ENCODE measurements at places on chromosomes 1 and 21.

DNA sequence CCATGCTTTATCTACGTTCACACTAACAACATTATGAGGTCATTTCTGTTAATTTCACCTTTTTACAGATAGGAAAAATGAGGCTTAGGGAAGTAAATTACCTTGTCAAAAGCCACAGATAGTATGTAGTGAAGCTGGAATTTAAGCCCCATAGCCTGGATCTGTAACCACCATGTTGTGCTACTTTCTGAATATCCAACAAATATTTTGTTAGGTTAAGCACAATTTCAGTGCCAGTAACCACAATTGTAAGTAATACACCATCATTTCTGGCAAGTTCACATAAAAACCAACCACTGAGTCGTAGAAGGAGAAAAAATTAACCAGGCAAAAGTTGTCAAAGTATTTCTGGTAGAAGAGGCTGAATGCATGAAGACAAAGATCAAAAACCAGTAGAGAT, 593.1 kb upstream of the CAMK1G start:
- DNase-seq, result no peak

- DNase-seq, result no peak
These were observed 57.7 kb upstream of the F3 start for GRCh38 chr1:94599095-94599813.

DNA sequence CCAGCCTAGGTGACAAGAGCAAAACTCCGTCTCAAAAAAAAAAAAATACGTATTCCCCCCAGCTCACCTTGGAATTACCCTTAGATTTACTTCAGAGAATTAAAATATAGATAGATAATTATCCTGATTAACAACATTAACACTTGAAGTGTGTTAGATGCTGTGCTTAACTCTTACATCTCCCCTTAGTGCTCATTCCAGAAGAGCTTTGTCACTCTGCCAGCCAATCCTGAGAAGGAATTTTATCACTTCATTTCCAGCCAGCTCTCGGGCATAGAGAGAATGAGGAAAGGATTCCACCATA, 1.6 kb upstream of the SHC1 start:
- no peak for DNase-seq

- no peak for DNase-seq
These were observed 62.8 kb downstream of the SAMSN1 start for GRCh38 chr21:14483296-14483695.

DNA sequence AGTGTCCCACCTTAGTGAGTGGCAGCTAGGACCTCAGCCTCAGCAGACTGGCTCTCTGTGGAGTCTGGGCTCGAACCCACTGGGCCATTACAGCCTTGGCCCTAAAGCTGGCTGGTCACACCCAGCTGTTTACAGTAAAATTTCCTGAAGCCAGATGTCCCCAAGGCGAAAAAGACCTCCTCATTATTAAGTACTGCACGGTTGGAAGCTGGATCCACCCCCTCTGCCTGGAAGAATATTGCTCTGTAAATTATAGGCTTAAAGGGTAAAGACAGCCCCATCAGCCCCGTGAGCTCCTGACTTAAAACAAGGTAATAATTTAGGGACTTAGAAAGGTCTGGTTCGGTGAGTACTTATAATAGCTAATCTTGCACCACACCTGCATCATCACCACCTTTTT, 30.3 kb upstream of the TMEM51 start:
- DNase-seq, result no peak

DNA sequence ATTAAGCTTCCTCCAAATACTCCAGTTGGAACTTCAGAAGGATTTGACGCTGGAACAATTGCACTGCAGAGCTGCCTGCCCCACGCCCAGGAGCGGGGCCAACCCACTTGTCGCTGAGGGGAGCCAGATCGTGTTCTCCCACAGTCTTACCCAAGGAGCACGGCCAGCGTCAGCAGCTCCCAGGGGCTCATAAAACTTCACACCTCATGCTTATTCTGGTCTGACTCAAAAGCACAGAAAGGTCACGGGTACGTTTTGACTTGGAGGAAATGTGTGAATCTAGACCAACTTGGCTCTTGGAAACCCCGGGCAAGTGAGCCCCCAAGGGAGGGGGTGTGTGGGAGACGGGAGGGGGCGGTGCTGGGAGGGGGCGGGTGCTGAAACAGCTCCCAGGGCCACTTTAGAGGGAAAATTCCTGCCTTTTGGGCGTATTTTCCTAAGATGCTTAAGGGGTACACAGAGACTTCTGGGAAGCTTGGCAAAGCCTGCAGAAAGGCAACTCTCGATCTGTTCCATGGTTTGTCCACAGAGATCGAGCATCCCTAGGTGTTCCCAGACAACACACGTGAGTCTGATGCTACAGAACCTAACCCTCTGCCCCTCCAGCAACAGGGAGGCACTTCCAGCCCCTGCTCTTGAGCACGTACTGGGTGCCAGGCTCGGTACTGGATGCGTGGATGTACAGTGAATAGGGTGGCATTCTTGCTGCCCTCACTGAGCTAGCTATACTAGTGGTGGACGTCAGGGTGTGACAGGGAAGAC, 98.9 kb downstream of the DHRS3 start:
- no peak for DNase-seq

DNA sequence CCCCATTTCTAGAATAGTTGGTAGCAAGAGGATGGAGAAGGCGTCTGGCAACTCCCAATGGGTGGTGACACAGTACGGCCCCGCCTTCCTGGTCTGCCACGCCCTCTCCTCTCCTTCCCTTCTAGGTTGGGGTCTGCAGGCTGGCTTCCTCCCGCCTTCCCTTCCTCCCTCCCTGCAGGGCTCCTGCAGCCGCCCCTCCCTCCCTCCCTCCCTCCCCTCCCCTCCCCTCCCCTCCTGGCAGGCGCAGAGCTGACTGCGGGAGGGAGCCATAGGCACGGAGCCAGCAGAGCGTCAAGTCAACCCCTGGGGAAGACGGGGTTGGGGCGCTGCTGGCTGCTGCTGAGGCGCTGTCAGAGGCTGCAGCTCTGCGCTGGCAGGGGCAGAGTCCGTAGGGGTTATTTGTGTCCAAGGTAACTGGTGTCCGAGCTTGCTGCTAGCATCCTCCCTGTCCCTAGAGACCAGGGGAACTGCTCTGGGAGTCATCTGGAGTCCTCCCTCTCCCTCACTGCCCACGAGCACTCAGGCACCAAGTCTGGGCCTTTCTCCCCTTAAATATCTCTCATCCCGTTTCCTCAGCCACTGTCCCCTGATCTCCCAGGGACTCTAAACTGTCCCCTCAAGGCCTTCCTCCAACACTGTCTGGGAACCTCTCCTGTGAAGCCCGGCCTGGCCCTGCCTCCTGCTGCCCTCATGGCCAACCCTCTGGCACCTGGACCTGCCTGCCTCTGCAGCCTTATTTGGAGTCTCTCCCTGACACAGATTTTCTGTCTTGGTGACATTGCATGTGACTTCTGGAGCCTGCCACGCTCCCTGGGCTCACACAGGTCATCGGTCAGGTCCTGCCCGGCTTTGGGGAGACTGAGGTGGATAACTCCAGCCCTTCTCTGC, 57.4 kb upstream of the ACOT11 start:
- no peak for DNase-seq

- DNase-seq, result no peak
These were observed 996 bp upstream of the SH3BGRL3 start for GRCh38 chr1:26278724-26279455.

- DNase-seq, result peak; percentile 42
These were observed 122.6 kb upstream of the PPP2R5A start for GRCh38 chr1:212162635-212163034.

DNA sequence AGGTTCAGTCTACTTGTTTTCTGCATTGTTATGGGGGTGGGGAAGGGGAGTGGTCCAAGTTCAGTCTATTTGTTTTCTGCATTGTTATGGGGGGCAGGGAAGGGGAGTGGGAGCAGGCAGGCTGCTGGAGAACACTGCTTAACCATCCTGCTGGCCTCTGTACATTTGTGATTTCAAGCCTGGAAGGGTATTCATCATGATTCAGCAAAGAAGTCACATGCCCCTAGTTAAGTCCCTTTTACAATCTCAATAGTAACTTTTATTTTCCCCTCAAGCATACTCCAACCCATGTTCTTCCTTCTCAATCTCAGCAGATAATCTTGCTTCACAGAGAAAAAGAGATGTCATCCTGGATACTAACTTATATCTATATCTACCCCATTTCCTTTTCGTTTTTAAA, 7.9 kb downstream of the LYST start:
- no peak for DNase-seq

GRCh38 chr1:179264507-179264906, 29.1 kb upstream of the SOAT1 start:
- DNase-seq, result no peak

DNA sequence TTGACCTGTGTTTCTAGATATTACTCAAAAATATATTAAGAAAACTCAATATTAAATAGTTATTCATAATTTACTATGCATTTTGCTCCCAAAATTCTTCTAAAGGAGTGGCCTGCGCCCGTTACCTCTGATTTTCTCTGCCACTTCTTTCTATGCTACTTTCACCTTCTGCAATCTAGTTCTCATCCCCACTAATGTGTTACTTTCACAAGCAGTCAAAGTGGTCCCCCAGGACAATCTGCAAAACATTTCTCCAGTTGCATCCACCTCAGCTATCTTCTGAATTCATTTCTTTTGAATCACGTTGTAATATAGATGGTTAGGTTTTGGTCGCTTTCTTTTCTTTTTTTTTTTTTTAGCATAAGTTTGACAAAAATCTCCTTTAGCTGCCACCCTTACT, 13.4 kb downstream of the INSL5 start:
- DNase-seq, result no peak

GRCh38 chr1:8476006-8476405, 158.1 kb downstream of the SLC45A1 start:
- DNase-seq, result no peak

DNA sequence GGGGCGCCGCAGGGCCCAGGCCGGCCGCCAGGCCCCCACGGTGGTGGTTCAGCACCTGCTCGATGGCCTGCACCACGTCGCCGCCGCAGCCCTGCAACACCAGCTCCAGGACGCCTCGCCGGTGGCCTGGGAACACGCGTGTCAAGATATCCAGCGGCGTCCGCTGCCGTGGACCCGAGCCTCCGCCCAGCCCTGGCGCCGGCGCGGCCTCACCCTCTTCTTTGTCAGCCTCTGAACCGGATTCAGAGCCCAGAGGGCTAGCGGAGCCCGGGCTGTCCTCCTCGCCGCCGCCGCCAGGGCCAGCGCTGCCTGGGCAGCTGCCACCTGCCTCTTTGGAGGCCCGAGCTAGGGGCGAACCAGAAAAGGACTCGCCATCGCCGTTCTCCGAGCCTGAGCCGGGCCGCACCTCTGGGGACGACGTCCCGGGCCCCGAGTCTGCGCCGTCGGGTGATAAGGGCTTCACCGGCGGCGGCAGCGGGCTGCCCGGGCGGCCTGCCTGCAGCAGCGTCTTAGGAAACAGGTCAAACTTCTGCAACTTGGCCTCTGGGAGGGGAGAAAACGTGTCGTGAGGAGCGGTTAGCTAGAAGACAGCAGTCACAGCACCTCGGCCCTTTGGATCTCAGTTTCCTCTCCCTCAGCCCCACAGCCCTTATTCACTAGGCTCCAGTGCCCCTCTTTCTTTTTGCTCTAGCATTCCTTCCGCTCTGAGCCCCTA, 3.9 kb downstream of the DMRTA2 start:
- DNase-seq, result peak; percentile 55

DNA sequence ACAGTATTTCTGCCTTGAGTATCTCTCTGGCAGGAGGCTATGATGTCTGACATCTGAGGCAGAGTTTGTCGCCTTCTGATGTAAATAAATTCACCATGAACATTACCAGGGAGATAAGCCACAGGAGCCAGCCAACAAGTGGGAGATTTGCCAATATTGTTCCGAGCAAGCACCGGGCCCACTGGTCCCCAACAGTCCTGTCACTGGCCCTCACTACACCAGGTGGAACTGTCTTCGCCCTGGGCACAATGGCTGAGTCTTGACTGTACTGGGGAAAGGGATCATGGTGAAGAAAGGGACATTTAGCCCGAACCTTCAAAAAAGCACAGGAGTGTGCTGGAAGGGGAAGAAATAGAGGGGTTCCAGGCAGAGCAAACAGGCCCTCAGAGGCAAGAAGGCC, 57.4 kb downstream of the HMGB4 start:
- DNase-seq, result no peak

DNA sequence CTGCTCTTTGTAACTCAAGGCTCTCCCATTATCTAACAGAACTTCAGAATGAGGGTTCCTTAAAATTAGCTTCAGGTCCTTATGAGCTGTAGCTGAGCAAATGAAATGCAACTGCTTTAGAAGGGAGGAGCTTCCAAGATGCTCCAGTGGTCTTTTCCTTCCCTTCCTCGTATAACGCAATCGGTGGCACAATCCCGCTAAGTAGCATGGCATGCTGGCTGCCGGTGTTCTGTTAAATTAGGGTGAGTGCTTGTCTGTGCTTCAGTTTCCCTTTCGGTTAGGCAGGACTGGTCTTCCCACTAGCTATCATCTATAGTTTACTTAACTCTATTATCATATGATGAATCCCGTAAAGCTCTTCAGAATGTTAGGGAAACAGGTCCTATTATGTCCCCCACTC, 917 bp downstream of the KIAA0040 start:
- peak; percentile 64 for DNase-seq

- DNase-seq, result peak; percentile 36
These were observed 28.0 kb upstream of the SFPQ start for GRCh38 chr1:35220976-35221375.

GRCh38 chr1:85153149-85153891, 47.5 kb downstream of the SYDE2 start:
- peak; percentile 49 for DNase-seq

DNA sequence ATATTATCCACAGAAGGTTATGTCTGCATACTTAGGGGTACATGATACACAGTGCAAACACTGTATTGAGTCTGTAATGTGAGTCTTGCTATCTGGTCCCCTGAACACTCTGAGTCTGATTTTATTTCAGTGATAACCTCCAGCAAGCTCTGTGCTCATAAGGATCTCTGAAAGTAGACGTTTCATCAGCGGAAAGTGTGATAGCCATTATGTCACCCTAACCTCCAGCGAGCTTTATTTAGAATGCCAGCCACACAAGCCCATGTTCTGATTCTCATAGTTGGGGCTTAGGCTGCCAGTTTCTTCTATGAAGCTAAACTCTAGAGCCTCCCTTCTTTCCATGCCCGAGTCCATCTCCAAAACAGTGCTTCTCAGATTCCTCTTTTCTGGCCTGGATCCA, 3.3 kb downstream of the NR5A2 start:
- DNase-seq, result no peak

- DNase-seq, result no peak
These were observed 3.3 kb downstream of the PDZK1IP1 start for GRCh38 chr1:47186267-47187185.

DNA sequence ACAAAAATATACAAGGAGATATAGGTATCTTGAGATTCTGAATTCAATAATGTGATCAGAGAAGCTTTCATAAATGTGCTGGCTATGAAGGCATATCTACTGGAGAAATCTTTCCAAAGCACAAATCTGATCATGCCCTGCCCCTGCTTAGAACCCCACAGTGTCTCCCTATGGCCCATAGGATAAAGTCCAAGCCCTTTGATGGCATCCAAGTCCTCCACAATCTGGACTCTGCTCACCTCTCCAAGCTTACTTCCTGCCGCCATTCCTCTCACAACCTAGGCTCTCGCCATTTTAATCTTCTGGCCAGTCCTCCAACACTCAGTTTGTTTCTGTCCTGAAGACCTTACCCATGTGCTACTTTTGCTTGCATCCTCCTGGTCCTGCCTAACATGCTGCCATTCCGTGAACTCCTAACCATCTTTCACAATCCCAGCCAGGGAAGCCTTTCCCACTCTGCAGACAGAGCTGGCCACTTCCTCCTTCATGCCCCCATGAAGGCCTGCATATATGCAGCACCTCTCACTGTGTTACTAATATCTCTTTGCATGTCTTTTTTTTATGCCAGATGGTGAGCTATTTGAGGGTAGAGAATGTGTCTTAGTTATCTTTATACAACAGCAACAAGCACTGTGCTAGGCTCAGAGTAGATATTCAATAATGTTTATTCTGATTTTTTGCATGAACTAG, 5.6 kb upstream of the ATP1A1 start:
- no peak for DNase-seq
